ENCODE measurements at places on chromosomes 1 and 21.
A peak's percentile ranks its signal among the peaks of the same experiment; 100 is the strongest.

DNA sequence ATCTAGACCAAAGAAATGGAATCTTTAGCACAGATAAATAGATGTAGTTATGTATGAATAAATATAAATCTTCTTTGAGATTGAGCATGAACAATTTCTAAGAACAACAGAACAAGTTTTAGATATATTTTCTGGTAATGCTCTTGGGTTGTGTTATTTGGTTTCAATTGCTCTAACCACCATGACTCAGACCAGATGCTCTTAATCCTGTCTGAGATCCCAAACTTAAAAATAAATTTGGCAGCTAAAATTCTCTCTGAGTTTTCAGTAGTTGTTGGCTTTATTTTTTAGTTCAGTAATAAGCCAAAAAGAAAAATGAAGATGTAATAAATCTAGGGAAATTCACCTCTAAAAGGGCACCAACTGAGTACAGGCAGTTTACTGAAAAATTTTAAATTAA lies 1693.4 kb downstream of the NCAM2 start:
- DNase-seq = no peak

DNA sequence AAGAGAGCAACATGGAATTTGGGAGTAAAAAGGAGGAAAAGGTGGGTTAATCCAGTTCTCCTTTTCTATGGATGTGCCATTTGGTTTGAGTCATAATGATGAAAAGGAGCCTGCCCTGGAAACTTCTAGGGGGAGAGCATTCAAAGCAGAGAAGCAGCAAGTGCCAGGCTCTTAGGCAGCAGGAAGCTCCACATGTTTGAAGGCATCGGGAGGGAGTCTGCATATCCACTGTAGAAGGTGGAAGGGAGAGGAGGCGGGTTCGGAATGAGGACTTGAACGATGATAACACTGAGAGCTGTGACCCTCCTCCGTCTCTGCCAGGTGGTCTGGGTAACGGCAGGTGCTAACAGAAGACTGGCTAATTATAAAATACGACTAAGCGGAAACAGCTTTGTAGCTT lies 128.2 kb downstream of the RYR2 start:
- DNase-seq = no peak

GRCh38 chr1:109373126-109373525 lies 24.6 kb downstream of the SORT1 start:
- no peak for DNase-seq

DNA sequence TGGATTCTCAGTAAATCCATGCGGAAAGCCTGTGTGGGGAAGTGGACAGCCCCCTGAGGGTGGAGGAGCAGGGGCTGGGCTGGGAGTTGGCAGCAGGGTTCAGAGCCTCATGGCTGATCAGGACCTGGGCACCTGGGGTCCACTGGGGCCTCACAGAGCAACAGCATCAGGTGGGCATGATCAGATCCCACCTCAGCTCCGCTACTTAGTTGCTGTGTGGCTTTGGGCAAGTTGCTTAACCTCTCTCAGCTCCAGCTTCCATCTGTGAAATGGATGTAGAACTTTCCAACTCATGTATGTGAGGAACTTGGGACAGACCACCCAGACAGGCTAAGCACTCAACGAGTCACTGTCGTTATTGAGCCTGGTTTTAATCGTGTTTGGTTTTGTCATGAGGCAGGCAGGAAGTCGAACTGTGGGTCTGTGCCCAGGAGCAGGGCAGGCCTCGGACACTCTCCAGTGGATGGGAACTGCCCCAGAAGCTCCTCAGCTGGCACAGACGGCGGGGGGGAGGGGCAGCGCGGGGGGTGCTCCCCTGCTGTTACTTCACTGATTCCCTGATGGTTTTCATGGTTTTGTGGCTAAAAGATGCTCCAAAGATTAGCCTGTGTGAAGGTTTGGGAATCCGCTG lies 155.8 kb upstream of the TMEM51 start:
- DNase-seq = no peak

GRCh38 chr21:38760017-38760761 lies 45.5 kb upstream of the ETS2 start:
- DNase-seq = no peak

GRCh38 chr1:112504661-112505399 lies 3.9 kb upstream of the WNT2B start:
- DNase-seq = no peak

DNA sequence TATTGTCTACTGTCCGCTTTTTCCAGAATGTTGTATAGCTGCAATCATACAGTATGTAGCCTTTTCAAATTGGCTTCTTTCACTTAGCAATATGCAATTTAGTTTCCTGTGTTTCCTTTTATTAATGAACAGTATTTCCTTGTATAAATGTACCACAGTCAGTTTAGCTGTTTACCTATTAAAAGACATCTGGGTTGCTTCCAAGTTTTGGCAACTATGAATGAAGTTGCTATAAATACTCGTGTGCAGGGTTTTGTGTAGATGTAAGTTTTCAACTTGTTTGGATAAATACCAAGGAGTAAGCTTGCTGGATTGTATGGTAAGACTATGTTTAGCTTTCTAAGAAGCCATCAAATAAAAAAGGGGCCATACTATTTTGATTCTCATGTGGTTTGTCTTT lies 24.4 kb upstream of the KCNJ6 start:
- DNase-seq = no peak

DNA sequence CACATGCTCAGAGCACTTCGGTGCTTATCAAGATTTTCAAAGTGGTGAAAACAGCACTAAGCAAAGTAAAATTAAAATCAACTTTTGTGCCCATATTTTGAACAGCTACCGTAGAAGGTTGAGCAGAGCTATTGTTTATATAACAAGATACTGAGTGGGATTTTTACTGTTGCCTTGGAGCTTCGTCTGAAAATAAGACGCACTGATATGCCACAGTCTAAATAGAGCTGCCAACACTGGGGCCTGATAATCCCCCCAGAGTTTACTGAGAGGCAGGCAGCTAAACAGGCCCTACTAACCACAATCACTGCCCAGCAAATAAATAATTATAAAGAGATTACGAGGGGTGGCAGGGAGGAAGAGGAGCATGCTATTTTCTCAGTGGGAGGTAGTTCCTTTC lies 650 bp upstream of the CCDC190 start:
- DNase-seq = no peak

GRCh38 chr1:85570446-85571180 lies 9.9 kb upstream of the CCN1 start:
- DNase-seq = no peak

- peak; percentile 80 for DNase-seq
Measured at GRCh38 chr1:156926175-156926574, 5.7 kb downstream of the LRRC71 start.

GRCh38 chr1:243562473-243562872 lies 287.6 kb downstream of the AKT3 start:
- DNase-seq = no peak

DNA sequence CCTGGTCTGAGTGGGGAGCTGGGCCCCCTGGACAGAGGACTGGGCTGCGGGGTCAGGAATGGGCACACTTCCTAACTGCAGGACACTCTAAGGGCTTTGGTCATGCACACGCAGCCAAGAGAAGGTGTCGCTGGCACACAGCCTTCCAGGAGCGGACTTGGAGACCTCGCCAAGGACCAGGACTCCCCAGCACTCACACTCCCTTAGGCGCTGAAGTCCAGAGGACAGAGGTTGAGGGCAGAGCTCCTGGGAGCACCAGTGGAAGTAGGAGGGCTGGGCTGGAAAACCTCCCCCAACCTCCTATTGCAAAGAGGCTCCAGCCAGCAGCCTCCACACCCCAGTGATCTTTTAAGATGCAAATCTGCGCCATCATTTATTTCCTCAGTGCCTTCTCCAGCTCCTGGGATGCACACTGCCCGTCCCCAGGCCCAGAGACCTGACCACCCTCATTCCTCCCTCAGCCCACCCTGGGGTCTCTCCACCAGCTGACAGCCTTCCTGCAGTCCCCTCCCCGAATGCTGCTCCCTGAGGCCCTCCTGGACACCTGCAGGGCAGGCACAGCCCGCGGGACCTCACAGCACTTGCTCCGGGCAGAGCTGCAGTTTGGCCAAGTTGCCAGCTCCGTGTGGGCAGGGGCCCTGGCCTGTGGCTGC lies 3.0 kb downstream of the TSPEAR start:
- no peak for DNase-seq

- no peak for DNase-seq
Measured at GRCh38 chr1:151325646-151326429, 1.4 kb downstream of the PI4KB start.

- DNase-seq = peak; percentile 76
Measured at GRCh38 chr1:89523572-89524368, 859 bp upstream of the LRRC8B start.

GRCh38 chr1:243738020-243738419 lies 112.0 kb downstream of the AKT3 start:
- DNase-seq = no peak

DNA sequence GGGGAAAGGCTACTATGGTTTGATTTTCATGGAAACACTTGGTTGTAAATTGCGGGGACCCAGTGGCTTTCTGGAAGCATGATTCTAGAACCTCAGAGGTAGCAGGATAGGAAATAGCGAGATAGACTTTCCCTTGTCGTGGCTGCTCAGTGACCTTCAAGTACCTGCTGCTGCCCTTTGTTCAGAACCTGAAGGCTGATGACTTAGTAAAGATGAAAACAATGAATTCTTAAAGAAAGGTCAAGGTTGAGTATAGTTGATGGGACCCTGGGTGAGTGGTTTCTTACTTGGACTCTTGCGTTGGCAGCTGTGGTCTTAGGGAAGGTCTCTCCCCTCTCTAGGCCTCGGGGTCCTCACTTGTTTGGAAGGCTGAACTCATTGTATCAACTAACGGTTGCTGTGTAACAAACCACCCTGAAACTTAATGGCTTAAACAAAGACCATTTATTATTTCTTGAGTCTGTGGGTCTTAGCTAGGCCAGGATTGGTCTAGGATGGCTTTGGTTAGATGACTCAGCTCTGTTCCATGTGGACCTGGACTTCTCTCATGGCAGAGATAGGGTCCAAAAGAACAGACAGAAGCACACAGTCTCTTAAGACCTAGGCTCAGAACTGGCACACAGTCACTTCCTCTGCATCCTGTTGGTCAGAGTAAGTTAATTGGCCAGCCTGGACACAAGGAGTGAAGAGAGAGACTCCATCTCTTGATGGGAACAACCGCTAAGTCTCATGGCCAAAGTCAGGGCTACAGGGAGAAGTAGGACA lies 89.2 kb upstream of the SELENON start:
- DNase-seq = no peak

DNA sequence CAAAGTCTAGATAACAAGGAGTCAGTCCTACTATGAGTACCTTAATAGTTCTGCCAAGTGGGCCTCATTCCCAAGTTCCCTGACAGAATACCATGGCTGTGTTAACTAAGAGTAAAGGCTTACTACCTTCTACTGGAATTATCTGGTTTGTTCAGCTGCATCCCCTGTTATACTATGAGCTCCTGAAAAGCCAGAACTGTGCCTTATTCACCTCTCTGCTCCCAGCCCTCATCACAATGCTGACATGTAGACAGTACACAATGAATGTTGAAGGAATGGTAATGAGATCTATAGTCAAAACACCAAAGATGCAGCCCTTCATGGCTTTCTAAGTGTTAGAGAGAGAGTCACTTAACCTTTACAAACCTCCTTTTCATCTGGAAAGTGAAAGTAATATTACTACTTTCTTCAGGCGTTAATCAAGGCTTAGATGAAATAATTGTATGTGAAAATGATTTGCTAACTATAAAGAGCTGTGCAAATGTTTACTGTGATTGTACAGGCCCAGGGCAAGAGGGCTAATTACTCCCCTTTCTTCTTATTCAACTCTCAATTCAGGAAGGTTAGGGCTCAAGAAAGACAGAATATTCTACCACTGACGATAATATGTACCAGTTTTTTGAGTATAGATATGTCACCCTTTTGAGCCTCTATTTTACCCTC lies 70.3 kb upstream of the MROH9 start:
- no peak for DNase-seq

DNA sequence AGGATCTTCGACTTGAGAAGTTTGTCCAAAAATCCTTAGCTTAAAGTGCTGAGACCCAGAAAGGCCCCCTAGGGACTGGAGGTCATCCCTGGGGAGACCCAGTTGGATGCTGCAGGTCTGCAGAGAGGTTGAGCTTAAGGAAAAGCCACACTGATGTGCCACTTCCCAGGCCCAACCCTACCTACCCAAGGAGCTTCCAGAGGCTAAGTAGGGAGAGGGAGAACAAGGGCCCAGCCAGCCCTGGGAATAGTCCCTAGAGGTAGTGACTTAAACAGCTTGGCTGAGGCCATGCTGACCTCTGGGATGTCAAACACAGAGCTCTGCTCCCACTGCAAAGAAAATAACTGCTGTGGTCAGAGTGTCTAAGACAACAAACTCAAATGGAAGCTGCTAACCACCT lies 693.7 kb downstream of the MATN1 start:
- no peak for DNase-seq

GRCh38 chr1:230186874-230187273 lies 119.8 kb downstream of the GALNT2 start:
- no peak for DNase-seq

DNA sequence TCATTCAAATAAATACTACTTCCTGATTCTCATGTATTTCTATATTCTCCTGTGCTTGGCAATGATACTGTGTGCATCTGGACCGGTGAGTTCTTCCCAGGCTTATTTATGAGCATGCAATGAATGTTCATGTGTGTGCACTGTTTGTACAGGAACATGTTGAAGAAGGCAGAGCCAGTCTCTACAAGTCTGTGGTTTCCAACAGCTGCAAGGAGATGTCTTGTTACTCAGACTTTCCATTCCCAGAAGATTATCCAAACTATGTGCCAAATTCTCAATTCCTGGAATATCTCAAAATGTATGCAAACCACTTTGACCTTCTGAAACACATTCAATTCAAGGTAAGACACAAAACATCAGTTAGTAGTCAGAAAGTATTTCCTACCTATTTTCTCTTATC lies 19.1 kb downstream of the FMO1 start:
- no peak for DNase-seq

DNA sequence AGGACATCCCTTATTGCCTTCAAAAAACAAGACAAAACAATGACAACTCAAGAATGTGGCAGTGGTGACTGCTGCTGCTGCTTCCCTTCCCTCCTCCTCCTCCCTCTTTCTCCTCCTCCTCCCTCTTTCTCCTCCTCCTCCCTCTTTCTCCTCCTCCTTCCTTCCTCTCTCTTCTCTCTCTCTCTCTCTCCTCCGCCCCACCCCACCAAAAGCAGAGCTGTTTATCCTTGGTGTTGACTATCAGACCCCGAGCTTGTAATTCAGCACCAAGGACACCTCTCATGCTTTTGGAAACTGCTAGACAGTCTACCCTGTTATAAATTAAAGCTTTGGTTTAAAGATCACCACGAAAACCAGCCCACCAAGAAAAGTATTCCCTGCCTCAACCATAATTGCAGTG lies 72.4 kb upstream of the IFNAR2 start:
- no peak for DNase-seq

- no peak for DNase-seq
Measured at GRCh38 chr1:37476087-37476452, 1.7 kb downstream of the ZC3H12A start.

- no peak for DNase-seq
Measured at GRCh38 chr1:246597340-246597739, 31.1 kb downstream of the CNST start.

GRCh38 chr1:40339420-40340323 lies 22.6 kb upstream of the COL9A2 start:
- DNase-seq = no peak

DNA sequence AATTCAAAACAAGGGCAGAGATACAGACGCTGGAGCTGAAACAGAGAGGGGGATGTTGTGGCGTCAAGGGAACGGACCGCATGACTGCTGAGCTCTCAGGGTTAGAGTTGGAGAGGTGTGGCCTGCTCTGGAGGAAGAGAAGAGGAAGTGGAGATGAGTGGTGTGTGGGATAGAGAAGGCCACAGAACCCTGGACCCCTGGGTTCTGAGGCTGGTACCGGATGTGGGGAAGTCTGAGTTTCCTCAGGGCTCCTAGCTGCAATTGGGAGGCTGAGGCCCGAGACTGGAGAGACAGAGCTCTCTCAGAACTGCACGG lies 1.8 kb downstream of the BCAN start:
- DNase-seq = peak; percentile 39

- no peak for DNase-seq
Measured at GRCh38 chr1:211781260-211781659, 49.3 kb downstream of the LPGAT1 start.
